ENCODE measurements at places on chromosomes 4 and X. TPM values are rescaled to one million over a fixed set of nuclear protein-coding genes. Genes with fewer than 3 reads are reported as not detected.

SLITRK4 gene
- not detected for total RNA-seq

DGAT2L6 gene
- not detected for total RNA-seq

- no peak for DNase-seq
Observed at GRCh38 chrX:74216421-74216820, 87.6 kb upstream of the ZCCHC13 start.

- DNase-seq: no peak
Observed at GRCh38 chrX:133335027-133335426, 80.3 kb downstream of the GPC4 start.

DUSP21 gene
- total RNA-seq: not detected

TRPC5OS gene
- total RNA-seq: not detected

- no peak for DNase-seq
Observed at GRCh38 chrX:52420824-52421443, 52.1 kb downstream of the XAGE2 start.

LNX1 gene
- not detected for total RNA-seq

GRCh38 chrX:107603429-107604159 lies 24.7 kb upstream of the PRPS1 start:
- DNase-seq: no peak

RTL9 gene
- not detected for total RNA-seq

DNA sequence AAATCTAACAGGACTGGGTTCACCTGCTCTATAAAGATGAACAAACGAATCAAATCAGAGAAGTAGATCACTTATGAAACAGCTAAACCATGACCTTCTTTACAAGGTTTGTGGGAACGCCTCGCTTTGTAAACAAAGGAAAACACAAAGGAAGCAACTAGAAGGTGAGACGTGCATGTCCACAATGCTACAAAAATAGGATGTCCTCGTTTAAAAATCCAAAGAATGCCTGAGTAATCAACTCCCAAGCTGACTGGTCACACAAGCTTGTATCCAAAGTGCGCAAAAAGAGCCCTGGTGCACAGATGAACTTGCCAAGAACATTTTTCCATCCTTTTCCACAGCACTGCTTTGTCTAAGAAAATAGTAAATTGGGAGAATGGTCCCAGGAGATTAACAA lies 6.3 kb upstream of the SH3KBP1 start:
- no peak for DNase-seq

GRCh38 chr4:73599182-73599581 lies 21.1 kb downstream of the RASSF6 start:
- no peak for DNase-seq

SMIM31 gene
- not detected for total RNA-seq

GRCh38 chr4:5925419-5926200 lies 32.7 kb upstream of the CRMP1 start:
- no peak for DNase-seq

- no peak for DNase-seq
Observed at GRCh38 chrX:53362449-53362848, 60.0 kb downstream of the SMC1A start.

C4orf50 gene
- total RNA-seq: 0.52 TPM

DNA sequence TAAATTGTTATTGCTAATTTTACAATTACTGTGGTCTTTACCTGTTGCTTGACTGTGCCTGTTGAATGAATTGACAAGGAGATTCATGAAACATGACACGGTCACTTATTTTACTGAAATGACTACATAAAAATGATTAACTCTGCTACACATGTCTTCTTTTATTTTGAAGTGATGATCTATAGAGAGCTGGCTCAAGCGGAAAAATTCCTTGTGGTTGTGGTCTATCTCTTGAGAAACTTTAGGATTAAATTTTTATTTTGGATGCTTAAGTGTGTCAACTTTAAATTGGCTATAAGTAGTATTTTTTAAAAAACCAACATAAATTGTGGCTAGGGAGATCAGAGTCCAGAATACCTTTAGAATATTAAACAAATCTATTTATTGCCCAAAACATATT lies 131.8 kb upstream of the PITX2 start:
- no peak for DNase-seq

DNA sequence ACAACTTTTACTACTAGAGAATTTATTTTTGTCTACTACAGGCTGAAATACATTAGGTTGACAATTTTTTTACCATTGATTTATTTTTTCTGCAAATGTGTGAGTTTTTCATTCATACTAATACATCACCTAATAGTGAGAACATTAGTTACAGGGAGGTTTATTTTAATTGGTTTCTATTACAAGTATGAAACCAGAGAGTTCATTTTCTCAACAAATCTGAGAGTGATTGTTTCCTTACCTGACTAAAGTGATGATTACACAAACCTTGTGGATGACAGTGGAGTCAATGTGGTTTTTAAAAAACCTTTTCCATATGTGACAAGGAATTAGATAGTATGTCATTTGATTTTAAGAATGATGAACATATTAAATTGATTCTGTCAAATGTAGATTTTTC lies 227.4 kb downstream of the PALLD start:
- no peak for DNase-seq

DNA sequence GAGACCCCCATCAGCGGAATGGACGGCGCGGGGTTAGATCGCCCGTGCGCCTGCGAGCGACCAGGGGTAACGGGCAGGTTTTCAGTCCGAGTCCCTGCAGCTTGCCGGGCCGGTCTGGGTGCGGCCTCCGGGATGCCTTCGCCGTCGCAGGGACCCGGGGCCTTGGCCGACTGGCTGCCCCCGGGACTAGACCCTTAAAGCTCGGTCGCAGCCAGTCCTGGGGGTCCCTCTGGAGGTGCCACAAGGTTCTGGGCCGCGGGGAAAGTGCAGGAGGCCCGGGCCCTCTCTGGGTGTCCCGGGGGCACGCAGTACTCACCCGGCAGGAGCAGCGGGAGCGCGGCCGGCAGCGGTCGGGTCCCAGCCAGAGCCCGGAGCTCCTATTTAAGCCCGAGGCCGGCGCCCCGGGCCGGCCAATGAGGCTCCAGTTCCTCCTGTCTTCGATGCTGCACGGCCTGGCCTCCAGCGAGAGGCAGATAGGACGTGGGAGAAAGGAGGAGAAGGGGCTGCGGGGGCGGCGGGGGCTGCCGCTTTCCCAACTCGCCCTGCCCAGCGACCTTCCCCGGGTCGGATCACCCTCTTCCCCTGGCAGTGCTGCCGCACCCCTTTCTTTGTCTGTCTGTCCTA lies at the start of gene SPON2:
Gene SPON2 (minus strand): TSS at position 356 of the 624 bp plus-strand sequence.
- DNase-seq: no peak

DNA sequence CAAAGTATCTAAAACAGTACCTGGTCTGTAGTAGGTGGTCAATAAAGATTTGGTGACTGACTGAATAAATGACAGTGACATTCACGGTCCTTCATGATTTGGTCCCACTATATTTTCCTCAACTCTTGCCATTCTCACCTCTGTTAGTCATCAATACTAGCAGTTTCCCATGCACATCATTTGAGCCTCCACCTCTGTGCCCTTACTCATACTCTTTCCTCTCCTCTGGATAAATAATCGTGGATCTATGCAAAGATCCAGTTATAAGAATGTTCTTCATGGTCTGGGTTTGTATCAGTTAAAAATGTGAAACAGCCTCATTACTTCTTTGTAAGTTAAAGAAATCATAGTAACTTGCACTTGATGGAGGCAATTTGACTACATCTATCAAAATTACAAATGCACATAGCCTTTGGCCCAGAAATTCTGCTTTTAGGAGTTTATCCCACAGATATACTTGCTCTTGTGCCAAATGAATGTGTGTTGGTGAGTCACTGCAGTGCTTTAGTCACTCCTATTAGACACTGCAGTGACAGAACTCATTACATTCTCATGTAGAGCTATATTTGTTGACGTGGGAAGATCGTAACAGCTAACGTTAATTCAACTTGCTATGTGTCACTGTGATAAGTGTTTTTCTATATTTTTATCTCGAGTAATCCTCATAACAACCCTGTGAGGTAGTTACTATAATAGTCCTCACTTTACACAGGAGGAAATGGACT lies 121.9 kb upstream of the SMIM10 start:
- DNase-seq: no peak

GRCh38 chrX:926070-926469 lies 286.4 kb downstream of the CRLF2 start:
- DNase-seq: no peak

GRCh38 chrX:151703487-151703886 lies 8.2 kb downstream of the PRRG3 start:
- DNase-seq: no peak

CYTL1 gene
- total RNA-seq: not detected

- no peak for DNase-seq
Observed at GRCh38 chr4:148054275-148054674, 322.4 kb downstream of the ARHGAP10 start.

DNA sequence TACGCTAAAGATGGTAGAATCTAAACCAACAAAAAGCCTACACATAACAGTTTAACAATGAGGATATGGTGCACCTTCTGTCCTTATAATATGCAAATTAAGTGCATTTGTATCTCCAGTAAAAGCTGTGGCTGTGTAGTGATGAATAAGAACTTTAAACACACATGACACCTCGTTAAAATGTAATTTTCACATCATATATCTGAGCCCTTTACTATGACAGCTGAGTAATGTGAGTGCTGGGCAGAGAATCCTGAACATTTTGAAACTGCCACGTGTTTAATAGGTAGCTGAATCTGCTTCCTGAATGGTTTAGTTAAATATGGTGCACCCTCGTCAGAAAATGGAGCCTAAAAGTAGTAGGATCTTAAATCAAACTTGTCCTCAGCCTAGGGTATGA lies 540.8 kb downstream of the ADGRL3 start:
- no peak for DNase-seq

DNA sequence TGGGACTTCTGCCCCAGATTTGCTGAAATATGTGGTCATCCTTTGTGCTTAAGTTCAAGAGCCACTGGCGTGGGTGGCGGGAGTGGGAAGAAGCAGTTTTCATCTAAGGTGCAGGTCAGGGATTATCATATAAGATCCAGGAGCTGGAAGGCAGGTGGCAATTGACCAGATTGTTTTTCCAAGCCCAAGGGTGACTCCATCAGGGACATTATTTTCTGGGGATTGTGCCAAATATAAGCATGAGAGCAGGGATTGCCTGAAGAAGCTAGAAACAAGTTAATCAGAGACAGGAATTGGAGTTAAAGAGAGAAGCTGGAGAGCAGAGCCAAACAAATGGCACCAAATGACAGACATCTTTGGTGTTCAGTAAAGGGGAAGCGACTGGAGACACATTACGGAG lies 19.4 kb upstream of the SEL1L3 start:
- no peak for DNase-seq

- no peak for DNase-seq
Observed at GRCh38 chrX:147322496-147322895, 508.0 kb upstream of the CXorf51A start.

SLC4A4 gene
- total RNA-seq: 0.15 TPM

GRCh38 chr4:168843635-168844034 lies 166.4 kb downstream of the CBR4 start:
- no peak for DNase-seq

CPE gene
- total RNA-seq: not detected

- no peak for DNase-seq
Observed at GRCh38 chrX:124502166-124502565, 155.8 kb downstream of the SH2D1A start.

GRCh38 chr4:8211251-8211650 lies 12.2 kb downstream of the SH3TC1 start:
- DNase-seq: no peak

QRFPR gene
- total RNA-seq: not detected

DNA sequence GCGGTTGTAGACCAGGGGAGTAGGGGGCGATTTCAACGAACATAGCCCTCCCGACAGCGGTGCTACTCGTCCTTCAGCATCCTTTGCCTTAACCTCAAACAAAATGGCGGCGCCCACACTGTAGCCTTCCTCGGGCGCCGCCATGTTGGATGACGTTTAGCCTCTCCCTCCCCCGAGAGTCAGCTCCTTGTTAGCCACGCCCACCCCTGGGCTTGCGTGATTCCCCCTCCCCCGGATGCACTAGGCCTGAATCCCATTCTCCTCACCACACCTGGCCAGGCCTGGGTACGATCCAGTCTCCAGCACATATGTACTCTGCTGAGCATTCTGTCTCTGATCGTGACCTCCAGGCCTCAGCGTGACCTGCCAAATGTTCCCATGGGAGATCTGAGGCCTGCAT lies 49.0 kb upstream of the ZNF157 start:
- no peak for DNase-seq

DNA sequence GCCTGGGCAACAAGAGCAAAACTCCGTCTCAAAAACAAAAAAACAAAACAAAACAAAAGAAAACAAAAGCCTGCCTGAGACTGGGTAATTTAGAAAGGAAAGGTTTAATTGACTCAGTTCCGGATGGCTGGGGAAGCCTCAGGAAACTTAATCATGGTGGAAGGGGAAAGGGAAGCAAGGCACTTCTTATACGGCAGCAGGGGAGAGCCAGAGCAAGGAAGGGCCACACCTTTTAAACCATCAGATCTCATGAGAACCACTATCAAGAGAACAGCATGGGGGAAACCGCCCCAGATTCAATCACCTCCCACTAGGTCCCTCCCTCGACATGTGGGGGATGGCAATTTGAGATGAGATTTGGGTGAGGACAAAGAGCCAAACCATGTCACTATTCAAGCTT lies 122.2 kb downstream of the UBE2K start:
- DNase-seq: no peak

All from activated T-helper 1 cell treated with anti-CD3 and anti-CD28 coated beads, Interleukin-12 subunit alpha, Interleukin-12 subunit beta, Interleukin-2, Interleukin-4 antibody, amounts not matched to agents 30 ng/mL and 10 ng/mL and 1 ng/mL, durations not matched to agents 14 hours and 24 hours and 36 hours (primary cell).